ENCODE measurements at places on chromosomes 7 and 10.

DNA sequence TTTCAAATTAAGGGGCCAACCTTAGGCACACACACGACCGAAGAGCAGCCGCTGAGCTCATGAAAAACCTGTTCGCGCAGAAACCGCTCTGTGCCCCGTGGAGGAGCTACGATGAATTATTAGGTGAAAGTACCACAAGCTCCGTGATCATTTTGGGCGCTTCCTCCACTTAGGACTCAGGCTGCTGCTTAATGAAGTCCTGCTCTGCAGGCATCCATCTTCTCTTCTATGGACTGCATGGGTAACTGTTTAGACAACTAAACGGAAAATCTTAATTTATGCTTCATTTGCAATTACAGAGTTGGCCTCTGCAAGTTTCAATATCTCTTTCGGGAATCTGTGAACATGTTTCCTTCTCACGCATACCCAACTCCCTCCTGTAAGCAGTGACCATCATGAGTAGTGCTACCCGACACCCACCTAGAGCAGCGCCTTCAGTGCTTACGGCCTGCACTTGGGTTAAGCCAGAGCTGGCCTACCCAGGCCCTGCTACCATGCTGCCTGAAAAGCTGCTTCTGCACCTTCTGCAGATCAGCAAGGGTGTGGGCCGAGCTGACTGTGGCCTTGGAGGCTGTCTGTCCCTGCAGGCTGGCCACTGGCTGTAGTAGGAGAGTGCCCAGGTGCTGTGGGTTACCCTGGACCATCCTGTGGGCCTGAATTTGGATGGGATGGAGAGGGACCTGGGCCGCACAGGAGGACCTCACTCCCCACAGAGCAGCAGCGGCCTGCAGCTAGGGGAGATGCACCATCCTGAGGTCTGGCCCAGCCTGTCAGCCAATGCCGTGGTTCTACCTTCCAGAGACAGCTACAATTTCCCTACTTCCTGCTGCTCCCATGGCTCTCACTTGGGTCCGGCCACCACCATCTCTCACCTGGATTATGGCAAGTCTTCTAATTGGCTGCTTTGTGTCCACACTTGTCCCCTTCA, 36.0 kb downstream of the GNA12 start:
- no peak for DNase-seq

GRCh38 chr7:107810626-107811025, 7.6 kb upstream of the SLC26A3 start:
- no peak for DNase-seq

DNA sequence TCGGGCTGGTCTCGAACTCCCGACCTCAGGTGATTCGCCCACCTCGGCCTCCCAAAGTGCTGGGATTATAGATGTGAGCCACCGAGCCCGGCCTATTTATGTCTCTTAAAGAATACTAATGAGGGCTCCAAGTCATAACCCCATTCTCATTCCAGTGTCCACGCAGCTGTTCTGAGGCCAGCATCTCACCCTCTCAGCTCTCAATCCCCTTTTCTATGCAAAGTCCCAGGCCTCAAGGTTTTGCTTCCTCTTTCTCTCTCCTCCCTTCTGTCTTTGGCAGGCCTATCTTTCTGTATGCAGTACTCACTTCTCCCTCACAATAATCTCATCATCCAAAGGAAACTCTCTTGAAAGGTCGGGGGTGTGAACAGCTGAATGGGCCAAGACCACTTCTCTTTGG, 28.0 kb upstream of the VSIR start:
- DNase-seq: no peak

GRCh38 chr7:51127618-51127904, 189.0 kb downstream of the COBL start:
- no peak for DNase-seq

DNA sequence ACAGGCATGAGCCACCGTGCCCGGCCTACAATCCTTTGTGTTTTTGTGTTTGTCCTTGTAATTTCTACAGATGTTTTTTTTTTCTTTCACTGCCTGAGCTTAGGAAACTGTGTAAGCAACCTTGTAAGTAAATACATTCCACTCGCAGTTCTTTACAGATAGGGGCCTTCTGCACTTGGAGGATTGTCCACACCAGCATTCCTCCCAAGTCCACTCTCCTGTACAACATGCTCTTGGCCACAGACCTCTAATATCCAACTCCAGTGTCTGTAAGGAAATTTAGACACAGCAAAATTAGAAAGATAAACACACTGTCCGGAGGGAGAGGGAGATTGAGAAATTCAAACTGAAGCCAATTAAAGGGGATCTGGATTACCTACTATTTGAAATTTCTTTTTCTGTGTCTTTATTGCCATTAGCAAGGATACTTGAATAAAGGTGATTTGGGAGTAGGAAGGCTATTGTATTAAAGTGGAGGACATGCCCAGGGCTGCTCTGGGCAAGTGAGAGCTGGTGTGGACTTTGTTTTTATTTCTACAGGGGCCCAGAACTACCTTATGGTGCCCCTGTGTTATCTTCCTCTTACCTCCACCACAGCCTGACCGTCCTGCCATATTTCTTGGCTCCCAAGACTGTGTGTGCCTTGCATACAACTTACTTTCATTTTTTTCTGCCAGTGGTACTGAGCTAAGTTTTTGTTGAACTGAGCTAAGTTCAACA, 9.7 kb downstream of the MXI1 start:
- DNase-seq: no peak

- DNase-seq: no peak
These were observed 40.7 kb upstream of the LEP start for GRCh38 chr7:128200376-128200775.

- DNase-seq: no peak
These were observed 760.0 kb upstream of the SORCS1 start for GRCh38 chr10:107924458-107924857.

DNA sequence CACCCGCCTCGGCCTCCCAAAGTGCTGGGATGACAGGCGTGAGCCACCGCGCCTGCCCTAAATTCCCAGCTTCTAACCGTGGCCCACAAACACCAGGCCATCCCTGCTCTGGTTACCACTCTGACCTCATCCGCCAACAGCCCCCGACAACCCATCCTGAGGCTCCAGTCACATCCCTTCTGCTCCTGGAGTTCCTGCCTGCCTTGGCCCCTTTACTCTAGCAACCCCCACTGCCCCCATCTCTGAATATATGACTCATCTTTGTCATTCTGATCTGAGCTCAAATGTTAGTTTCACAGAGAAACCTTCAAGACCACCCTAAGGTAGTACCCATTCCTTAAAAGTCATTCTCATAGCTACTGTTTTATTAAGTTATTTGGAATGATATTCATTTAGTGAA, 26.6 kb downstream of the RHEB start:
- DNase-seq: no peak

DNA sequence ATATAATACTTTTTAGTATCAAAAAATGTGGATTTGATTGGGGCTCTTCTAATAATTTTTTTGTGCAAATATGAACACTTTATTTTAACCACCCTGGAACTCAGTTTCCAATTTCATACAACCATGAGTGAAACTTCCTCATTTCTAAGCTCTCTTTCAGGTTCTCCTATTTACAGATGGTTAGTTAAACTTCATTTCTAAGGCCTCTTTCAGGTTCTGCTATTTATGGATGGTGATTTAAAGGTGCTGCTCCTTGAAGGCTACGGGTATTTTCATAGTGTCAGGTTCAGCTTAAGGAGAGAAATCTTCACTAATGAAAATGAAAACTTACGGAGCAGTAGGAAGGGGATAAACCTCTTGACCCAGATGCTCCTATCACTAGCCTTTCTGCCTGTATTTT, 568.3 kb downstream of the KIF20B start:
- no peak for DNase-seq

DNA sequence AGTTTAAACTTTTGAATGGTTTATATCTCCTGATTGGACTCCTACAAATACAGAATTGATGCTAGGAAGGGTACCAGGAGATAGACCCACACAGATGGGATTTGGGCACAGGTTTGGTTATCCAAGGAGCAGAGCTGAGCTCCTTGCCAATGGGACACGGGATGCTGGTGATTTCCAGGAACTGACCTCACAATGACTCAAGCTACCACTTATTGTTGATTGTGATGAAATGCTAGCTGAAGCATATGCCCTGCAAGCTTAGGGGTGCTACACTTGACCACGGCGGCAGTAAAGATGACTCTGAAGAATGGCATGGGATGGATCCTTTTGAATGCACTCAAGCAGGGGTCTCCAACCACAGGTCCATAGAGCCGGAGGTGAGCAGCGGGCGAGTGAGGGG, 45.5 kb upstream of the VKORC1L1 start:
- DNase-seq: no peak

DNA sequence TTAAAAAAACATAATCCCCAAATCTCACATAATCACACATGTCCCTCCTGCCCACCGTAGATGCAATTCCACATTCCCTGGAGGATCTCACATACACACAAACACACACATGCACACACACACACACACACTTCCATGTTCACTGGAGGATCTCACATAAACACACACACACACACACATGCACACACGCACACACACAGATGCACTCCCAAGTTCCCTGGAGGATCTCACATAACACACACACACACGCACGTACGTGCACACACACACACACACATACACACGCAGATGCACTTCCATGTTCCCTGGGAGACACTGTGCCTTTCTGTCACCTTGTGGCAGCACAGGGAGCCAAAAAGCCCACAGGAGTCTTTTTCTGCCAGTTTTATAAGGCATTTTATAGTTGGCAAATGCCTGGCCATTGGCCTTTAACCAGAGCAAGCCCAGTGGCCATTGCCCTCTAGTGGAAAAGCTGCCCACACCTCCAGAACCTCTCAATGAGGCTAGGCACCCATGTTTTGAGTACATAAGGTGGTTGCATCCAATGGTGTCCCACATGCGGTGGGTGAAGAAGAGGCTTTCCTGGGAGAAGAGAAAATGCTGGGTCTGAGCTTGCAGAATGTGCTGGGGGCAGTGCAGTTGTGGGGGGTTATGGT, 115.4 kb upstream of the ACBD5 start:
- no peak for DNase-seq

GRCh38 chr7:126698446-126698845, 554.3 kb downstream of the GRM8 start:
- DNase-seq: no peak

GRCh38 chr10:118255355-118255754, 86.8 kb downstream of the FAM204A start:
- DNase-seq: no peak

- DNase-seq: no peak
These were observed 111.1 kb downstream of the CPED1 start for GRCh38 chr7:121099572-121099971.

Data from stimulated activated CD4-positive, alpha-beta T cell treated with anti-CD3 and anti-CD28 coated beads, Interleukin-1b, Interleukin-23, amount 100 ng/mL, for 1 hour (primary cell).